ENCODE measurements at places on chromosomes 4 and X. TPM values are rescaled to one million over a fixed set of nuclear protein-coding genes. Genes with fewer than 3 reads are reported as not detected.

Gene YY2
- 1.7 TPM for total RNA-seq

Gene ELOVL6
- total RNA-seq: 15.0 TPM

Gene PPARGC1A
- total RNA-seq: not detected

Gene COQ2
- 19.5 TPM for total RNA-seq

Gene DAPP1
- total RNA-seq: 21.4 TPM

Gene CT47A1
- total RNA-seq: not detected

Gene HMX1
- not detected for total RNA-seq

Gene MAOA
- 207 TPM for total RNA-seq

Gene DUSP21
- not detected for total RNA-seq

Gene GPAT3
- total RNA-seq: 9.7 TPM

Gene TBX22
- total RNA-seq: not detected

Gene SCML1
- total RNA-seq: 0.83 TPM

- H3K36me3 ChIP-seq: peaks cover 4% of the 10 kb centered on the region
- no peak overlapping the region for H3K4me3 ChIP-seq
- peaks cover 8% of the 10 kb centered on the region for H3K4me1 ChIP-seq
- DNase-seq: no peak
- H3K27ac ChIP-seq: no peak overlapping the region
Observed at GRCh38 chrX:56281789-56282188, 49.6 kb downstream of the KLF8 start.

- no peak overlapping the region for H3K27ac ChIP-seq
- DNase-seq: no peak
- peaks cover 38% of the 10 kb centered on the region for H3K27me3 ChIP-seq
- no peak overlapping the region for H3K4me3 ChIP-seq
- peaks cover 7% of the 10 kb centered on the region for H3K4me1 ChIP-seq
- H3K36me3 ChIP-seq: no peaks in the 10 kb centered on the region
Observed at GRCh38 chrX:118730500-118731247, 3.3 kb downstream of the IL13RA1 start.

GRCh38 chr4:168811786-168812651 is 198.0 kb downstream of the CBR4 start:
- H3K27ac ChIP-seq: no peak overlapping the region
- no peaks in the 10 kb centered on the region for H3K36me3 ChIP-seq
- peaks cover 25% of the 10 kb centered on the region for H3K27me3 ChIP-seq
- no peak for DNase-seq

- no peak for DNase-seq
- H3K36me3 ChIP-seq: no peaks in the 10 kb centered on the region
- H3K27ac ChIP-seq: no peak overlapping the region
- no peaks in the 10 kb centered on the region for H3K4me1 ChIP-seq
Observed at GRCh38 chr4:171538601-171539100, 274.6 kb upstream of the GALNTL6 start.

DNA sequence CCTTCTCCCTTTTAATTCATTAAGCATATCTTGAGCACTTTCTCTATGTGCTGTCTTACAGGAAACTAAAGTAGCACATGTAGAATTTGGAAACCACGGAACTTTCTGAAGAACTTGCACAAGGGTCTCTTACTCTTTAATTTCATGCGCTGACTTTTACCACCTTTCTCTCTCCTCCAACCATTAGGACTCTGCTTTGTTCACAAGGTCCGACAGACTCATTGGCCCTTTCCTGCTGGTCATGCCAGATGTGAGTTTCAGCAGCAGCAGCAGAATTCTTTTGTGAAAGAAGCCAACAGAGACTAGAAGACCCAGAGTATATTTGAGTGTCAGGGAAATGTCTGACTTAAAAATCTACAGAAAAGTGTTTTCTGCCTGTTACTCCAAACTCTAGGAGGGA is 207.1 kb downstream of the GUCY2F start:
- no peaks in the 10 kb centered on the region for H3K36me3 ChIP-seq
- peaks cover 2% of the 10 kb centered on the region for H3K4me1 ChIP-seq
- H3K27ac ChIP-seq: no peak overlapping the region

DNA sequence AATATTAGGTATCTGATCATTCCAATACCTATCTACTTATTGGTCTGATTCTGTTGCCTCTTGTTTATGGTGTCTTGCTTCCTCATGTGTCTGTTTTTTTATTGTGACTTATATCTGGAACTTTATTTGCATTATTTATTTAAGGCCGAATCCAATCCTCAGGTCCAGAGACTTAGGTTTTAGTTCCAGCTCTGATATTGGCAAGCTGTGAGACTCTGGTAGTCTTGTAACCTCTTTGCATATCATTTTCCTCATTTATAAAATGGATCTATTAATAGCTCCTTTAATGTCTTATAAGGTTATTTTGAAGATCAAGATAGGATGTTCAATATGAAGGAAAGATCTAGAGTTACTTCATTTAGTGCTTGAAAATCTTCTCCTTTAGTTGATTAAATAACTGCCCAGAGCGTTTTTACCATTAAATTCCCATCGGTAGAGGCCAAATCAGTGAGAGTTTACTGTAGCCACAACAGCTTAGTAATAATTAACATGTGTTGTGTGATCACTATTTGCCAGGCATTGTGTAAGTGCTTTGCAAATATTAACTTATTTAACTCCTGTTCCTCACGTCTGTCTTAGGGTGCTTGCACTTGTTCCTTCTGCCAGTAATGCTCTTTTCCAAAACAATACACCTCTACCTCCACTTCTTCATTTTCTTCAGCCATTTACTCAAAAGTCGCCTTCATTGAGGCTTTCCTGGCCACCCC is 82.2 kb downstream of the CC2D2A start:
- no peak for DNase-seq
- no peaks in the 10 kb centered on the region for H3K27me3 ChIP-seq
- no peaks in the 10 kb centered on the region for H3K36me3 ChIP-seq
- no peak overlapping the region for H3K4me3 ChIP-seq
- no peak overlapping the region for H3K27ac ChIP-seq

GRCh38 chr4:185227131-185227551 is 17.7 kb downstream of the SNX25 start:
- H3K36me3 ChIP-seq: no peaks in the 10 kb centered on the region
- peaks cover 4% of the 10 kb centered on the region for H3K4me1 ChIP-seq
- H3K27ac ChIP-seq: no peak overlapping the region
- no peak overlapping the region for H3K4me3 ChIP-seq

- no peak overlapping the region for H3K27ac ChIP-seq
- no peaks in the 10 kb centered on the region for H3K27me3 ChIP-seq
- peaks cover 3% of the 10 kb centered on the region for H3K36me3 ChIP-seq
- peaks cover 49% of the 10 kb centered on the region for H3K4me1 ChIP-seq
- H3K4me3 ChIP-seq: no peak overlapping the region
- no peak for DNase-seq
Observed at GRCh38 chrX:63750811-63751210, 34.2 kb downstream of the ARHGEF9 start.

GRCh38 chr4:10015140-10015753 is 6.0 kb downstream of the SLC2A9 start:
- no peaks in the 10 kb centered on the region for H3K36me3 ChIP-seq
- no peak overlapping the region for H3K4me3 ChIP-seq
- H3K4me1 ChIP-seq: peaks cover 6% of the 10 kb centered on the region
- no peaks in the 10 kb centered on the region for H3K27me3 ChIP-seq
- DNase-seq: no peak

DNA sequence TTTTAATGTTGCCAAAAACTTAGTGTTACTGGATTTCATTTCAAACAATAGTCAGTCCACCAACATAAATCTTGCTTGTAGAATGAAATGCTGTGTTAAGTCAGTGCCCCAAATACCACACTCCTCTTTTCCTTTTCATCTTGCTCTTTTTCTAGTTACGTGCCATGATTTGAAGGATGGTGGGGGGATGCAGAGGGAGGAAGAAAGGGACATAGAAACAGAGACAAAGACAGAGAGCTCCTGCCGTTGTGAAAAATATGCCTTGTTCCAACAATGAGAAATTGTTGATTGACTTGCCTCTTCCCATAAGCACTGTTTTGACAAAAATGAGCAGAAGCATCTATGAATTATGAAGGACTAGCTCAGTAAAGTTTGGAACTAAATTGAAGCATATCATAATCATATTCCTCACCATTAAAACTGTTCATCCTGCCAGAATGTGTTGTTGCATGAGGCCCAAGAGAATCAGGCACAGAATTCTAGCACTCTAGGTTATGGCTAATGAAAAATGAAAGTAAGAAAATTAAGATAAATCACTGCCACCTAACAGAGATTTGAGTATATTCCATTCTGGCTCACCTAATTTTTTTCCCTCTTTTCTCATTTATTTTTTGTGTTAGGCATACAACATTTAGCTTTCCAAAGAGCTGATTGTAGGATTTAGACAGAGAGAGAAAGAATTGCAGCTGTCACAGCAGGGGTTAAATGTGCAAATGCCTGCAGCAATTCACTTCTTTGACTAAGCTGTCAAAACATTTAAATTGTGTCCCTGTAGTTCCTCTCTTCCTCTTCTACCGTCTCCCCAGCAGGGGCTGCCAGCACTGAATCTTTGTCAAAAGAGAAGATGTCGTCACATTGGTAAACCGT is 111.6 kb upstream of the PTPN13 start:
- H3K4me1 ChIP-seq: peaks cover 3% of the 10 kb centered on the region
- peaks cover 7% of the 10 kb centered on the region for H3K27me3 ChIP-seq
- no peak for DNase-seq
- no peak overlapping the region for H3K4me3 ChIP-seq
- H3K27ac ChIP-seq: no peak overlapping the region
- H3K36me3 ChIP-seq: no peaks in the 10 kb centered on the region

DNA sequence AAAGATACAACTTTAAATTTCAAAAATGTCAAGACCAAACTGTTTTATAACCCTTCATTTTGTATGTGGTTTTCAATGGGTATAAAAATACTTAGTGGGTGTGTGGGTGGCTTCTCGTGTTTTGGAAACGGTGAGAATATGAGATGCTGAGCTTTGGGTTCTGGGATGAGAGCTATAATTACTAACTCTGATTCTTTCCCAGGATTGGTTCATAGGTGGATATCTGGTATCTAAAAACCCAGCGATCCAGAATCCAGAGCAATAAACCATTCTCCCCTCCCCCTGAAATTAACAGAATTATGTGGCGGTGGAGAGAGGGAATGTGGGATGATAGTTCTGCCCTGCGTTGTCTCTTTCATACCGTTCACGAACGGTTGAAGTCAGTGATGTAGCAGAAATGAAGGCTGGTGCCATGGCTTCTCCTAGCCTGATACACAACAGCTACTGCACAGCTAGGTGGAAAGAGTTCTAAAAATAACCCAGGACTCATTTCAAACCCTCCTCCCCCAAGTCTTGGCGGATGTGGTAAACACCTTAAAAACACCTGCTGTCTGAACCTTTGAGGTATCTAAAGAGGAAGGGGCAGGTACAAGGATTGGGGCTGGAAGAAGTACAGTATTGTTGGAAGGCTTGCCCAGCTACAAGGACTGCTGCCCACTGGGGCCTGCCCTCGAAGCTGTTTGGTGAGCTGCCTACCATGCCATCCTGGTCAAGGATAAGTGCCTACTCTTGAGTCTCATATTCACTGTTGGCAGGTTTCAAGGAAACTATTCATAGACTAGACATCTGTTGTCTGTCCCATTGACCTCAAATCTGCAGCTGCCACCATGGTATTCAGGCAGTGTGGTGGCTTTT is 44.5 kb downstream of the SEPTIN11 start:
- H3K27ac ChIP-seq: no peak overlapping the region
- DNase-seq: peak; percentile 34
- H3K36me3 ChIP-seq: no peaks in the 10 kb centered on the region
- H3K4me3 ChIP-seq: no peak overlapping the region

DNA sequence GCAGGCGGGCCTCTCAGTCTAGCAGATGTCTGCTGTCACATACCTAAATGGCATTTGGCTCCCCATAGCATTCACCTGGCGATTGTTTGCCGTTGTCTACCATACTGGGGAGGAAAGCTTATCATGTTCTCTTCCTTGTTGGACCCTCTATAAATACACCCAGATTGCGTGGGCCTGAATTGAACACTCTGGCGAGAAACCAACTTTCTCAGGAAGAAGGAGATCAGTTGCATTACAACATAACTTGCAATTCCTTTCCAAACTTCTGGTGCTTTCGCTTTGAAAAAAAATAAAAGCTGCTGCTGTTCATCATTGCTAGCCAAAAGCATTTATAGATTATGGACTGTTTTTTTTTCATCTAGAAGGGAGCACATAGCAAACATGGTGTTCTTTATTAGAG is 230.0 kb upstream of the GPC4 start:
- no peaks in the 10 kb centered on the region for H3K4me1 ChIP-seq
- no peak overlapping the region for H3K27ac ChIP-seq
- H3K27me3 ChIP-seq: no peaks in the 10 kb centered on the region
- H3K4me3 ChIP-seq: no peak overlapping the region
- no peaks in the 10 kb centered on the region for H3K36me3 ChIP-seq

DNA sequence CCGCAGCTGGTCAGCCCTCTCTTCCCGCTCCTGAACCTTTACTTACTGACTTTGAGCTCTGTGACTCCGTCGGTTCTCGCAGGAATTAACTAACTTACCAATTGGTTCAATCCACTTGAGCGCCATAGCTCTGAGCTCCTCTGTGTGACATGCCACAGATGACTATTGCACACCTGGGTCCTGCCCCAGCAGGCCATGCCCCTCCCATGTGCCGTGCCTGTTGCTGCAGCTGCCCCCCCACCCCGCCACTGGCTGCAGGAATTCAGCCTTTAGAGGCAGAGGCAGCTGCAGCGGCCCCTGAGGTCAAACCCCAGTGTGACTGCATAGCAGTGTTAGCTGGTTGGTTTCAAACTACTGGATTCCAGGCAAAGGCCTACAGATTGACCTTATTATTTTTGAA is 70.6 kb downstream of the MTMR1 start:
- no peak overlapping the region for H3K27ac ChIP-seq
- no peak for DNase-seq
- H3K4me1 ChIP-seq: peaks cover 2% of the 10 kb centered on the region
- no peak overlapping the region for H3K4me3 ChIP-seq
- H3K27me3 ChIP-seq: no peaks in the 10 kb centered on the region

DNA sequence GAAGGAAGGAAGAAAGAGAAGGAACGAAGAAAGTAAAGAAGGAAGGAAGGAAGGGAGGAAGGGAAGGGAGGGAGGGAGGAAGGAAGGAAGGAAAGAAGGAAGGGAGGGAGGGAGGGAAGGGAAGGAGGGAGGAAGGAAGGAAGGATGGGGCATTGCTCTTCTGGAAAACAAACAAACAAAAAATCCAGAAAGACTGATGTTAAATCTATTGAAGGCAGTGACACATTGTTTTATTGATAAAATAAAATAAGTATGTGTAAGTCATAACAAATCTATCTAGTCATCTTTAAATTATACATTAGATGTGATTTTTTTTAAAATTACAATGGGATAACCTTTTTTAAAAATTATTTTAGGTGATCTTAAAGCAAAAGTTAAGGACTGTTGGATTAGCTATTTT is 1245.5 kb downstream of the STIM2 start:
- no peaks in the 10 kb centered on the region for H3K36me3 ChIP-seq
- H3K4me1 ChIP-seq: no peaks in the 10 kb centered on the region
- H3K4me3 ChIP-seq: no peak overlapping the region
- H3K27me3 ChIP-seq: no peaks in the 10 kb centered on the region

GRCh38 chrX:100748108-100748507 is 16.2 kb upstream of the SYTL4 start:
- no peak for DNase-seq
- H3K4me1 ChIP-seq: no peaks in the 10 kb centered on the region

DNA sequence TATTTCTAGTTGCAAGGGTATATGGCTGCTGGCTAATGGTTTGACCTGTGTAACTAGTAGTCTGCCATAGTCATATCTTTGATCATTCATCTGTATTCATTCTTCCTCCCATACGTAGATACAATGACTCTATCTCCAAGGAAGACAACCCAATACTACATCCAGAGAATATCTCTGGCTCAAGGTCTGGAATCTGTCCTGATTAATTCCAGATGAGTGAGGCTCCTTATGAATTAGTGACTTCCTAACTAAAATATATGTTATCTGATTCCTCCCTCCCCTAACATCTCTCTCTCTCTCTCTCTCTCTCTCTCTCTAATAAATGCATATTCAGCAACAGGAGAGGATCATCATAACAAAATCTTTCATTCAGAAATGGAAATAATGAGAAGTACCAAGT is 641.5 kb downstream of the FAT4 start:
- H3K4me1 ChIP-seq: no peaks in the 10 kb centered on the region
- no peak overlapping the region for H3K27ac ChIP-seq
- H3K4me3 ChIP-seq: no peak overlapping the region
- H3K27me3 ChIP-seq: no peaks in the 10 kb centered on the region
- H3K36me3 ChIP-seq: no peaks in the 10 kb centered on the region

All from activated T-helper 2 cell treated with anti-CD3 and anti-CD28 coated beads, Interferon-gamma antibody, Interleukin-2, Interleukin-4, amounts not matched to agents 10 μg/mL and 5 μg/mL and 100 μg/mL, durations not matched to agents 14 hours and 24 hours and 36 hours (primary cell).